ENCODE measurements at places on chromosomes 6 and 20.

DNA sequence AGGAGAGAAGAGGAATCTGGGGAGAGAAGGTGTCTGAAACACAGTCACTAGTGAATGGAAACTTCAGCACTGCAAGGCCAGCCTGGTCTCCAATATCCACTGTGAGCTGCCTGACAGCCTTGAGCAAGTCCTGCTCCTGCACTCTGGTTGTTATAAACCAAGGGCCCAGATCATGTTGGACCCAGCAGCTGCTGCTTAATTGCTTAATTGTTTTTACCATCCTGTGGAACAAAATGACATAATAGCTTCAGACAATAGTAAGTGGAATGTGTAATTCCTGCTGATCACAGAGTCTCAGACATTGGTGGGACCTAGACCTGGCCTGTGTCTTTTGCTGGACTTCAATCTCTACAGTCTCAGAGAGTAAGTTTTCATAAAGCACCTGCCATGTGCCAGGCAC is 833.7 kb downstream of the TFAP2A start:
- DNase-seq = no peak

DNA sequence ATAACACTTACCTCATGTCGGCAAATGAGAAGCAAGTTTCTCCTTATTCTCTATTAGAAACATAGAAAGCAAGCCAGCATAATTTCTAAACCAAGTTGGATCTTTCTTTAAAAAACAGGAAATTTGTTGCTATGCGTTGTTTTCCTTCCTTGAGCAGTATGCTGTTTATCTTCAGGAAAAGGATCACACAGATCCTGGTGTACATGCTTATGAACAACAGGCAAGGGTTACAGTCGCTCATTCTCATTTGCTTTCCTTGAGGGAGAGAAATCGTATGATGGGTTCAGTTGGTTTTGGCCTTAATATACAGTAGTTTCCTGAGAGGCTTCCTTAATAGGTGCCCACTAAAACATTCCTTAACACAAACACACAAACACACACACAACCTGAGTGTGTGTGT is 118.8 kb downstream of the FYN start:
- DNase-seq = no peak

- DNase-seq = peak; percentile 31
Measured at GRCh38 chr6:53312355-53312754, 36.4 kb downstream of the ELOVL5 start.

GRCh38 chr6:56328728-56329090 is 81.3 kb upstream of the COL21A1 start:
- no peak for DNase-seq

DNA sequence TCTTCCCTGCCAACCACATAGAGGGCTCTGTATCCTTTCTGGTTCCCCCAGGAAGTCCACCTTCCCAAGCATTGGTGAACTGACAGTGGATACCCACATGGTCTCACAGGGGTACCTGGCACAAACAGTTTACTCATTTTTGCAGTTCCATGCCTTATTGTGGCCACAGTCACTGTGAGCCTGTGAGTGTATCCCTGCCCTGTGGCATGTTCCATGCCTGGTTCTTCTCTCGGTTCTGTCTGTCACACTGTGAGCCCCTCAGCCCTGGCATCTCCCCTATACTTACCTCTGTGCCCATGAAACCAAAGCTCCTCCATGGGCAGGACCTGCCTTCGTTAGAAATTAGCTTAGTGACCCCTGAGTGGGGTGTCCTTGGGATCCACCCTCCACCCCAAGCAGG is 107.8 kb downstream of the TOX2 start:
- DNase-seq = no peak

DNA sequence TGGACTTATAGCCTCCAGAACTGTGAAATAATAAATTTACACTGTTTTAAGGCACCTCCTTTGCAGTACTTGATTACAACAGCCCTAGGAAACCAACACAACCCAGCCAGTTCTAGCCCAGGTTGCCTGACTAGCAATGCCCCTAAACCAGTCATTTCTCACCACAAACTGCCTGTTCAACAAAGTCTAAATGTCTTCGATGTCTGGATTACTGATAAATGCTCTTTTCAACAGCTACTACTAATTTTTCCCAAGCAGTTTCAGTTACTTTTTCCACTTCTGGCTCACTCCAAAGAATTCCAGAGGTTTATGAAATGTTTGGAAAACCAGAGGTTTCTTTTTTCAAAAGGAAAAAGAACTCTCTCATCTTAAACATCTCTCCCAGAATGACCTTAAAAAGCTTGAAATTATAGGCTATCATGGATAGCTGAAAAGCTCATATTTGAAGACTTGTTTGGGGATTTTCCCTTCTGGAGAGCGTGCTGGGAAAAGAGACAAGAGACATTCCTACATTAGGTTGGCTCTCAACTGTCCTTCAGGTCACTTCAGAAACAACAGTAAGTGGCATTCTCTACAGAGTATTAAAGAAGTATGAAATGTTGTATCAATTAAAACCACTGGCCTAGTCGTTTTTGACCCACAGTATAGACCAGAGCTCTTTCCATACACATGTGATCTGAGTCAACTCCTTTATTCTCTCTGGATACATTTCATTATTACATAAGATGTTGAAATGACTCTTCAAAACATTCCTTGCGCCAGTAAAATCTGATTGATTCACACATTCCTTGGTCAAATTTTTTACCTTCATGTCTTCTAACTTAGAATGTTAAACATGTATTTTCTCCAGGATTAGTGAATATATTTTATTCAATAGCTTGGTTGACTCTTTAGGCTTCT is 265.9 kb downstream of the COL12A1 start:
- DNase-seq = no peak

DNA sequence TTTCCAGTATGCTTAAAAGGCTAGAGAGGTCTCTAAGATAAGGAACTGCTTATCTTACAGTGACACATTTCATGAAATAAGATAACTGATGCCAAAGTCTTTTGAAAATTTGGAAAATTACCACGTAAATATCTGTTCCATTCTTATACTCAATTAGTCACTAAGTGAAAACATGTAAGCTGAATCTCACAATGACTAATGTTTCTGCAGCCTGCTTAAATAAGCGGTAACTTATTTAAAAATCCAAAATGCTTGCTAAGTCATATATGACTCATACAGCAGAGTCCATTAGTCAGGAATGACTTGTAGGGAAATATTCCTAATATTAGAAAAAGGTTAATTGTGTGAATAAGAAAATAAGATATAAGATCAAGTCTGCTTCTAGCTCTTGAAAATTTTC is 27.8 kb upstream of the LGSN start:
- DNase-seq = no peak

- DNase-seq = peak; percentile 30
Measured at GRCh38 chr6:2876210-2877056, 26.7 kb downstream of the SERPINB9 start.

- peak; percentile 87 for DNase-seq
Measured at GRCh38 chr6:134178161-134179044, 126.0 kb upstream of the SLC2A12 start.

DNA sequence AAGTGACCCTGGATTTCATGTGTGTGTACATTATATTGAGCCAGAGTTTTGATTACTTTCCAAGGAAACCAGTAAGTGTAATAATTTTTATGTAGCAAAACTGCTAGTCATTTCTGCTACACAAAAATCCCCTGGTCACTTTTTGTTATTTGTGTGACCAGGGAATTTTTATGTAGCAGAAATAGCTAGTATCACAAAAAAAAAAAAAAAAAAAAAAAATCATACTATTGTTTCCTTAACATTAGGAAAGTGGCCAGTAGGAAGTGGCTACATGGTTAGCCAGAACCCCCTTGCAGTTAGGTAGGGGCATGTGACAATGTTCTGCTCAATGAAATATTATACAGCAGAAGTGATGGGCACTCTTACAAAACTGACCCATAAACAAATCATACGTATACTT is 434.0 kb upstream of the BTBD3 start:
- no peak for DNase-seq

DNA sequence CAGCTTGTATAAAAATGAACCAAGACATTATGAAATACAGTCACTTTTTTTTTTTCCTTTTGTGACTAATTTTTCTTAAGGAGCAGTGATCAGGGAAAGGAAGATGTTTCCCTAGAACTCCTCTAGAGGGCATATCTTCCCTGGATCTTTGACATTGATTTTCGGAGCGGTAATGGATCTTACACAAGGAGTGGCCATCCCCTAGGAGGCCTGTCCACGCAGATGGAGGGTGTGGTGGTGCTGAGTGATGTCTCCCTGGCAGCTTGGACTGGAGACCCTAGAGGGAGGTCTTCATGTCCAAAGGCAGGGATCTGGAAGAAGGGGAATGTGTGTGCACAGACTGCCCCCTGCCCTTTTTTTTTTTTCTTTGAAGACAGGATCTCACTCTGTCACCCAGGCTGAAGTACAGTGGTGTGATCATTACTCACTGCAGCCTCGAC is 7.0 kb upstream of the KIFC1 start:
- DNase-seq = no peak

DNA sequence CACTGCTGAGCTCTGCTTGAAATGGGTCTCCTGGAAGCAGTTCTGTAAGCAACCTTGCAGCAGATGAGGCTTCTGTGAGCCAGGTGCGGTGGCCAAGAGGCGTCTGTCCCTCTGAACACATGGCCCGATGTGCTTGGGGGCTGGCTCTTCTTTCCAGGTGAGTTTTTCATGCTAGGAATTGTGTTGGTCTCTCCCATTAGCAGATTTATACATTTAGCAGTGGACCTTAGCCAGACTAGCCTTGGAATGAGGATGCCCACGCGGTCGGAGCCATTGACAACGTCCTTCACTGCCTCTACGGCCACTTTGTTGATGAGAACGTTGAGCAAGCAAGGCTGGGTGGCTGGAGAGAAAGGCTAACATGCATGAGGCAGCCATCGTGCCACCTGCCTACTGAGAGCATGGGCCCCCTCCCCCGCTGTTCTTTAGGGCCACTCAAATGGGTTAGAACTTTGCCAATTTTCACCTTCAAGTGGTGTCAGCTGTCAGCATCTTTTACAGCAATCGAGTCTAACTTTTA is 33.5 kb downstream of the ERMARD start:
- DNase-seq = no peak

DNA sequence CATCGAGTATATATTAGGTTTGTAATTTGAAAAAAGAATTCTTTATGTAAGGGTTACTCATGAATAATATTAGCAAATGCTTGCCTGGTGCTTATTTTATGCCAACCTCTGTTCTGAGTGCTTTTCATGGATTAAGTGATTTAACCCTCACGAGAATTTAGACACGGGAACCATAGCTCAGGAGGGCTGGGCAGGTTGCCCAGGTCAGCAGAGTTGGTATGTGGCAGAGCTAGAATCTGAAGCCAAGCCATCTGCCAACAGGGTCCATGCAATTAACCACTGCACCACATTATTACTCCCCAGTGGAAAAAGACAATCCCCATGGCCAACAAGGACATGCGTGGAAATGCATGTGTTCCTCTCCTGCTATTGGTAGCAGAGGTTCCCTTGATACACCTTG is 345.6 kb downstream of the CDC5L start:
- DNase-seq = no peak

- no peak for DNase-seq
Measured at GRCh38 chr6:137175868-137176245, 2.4 kb upstream of the IL22RA2 start.

DNA sequence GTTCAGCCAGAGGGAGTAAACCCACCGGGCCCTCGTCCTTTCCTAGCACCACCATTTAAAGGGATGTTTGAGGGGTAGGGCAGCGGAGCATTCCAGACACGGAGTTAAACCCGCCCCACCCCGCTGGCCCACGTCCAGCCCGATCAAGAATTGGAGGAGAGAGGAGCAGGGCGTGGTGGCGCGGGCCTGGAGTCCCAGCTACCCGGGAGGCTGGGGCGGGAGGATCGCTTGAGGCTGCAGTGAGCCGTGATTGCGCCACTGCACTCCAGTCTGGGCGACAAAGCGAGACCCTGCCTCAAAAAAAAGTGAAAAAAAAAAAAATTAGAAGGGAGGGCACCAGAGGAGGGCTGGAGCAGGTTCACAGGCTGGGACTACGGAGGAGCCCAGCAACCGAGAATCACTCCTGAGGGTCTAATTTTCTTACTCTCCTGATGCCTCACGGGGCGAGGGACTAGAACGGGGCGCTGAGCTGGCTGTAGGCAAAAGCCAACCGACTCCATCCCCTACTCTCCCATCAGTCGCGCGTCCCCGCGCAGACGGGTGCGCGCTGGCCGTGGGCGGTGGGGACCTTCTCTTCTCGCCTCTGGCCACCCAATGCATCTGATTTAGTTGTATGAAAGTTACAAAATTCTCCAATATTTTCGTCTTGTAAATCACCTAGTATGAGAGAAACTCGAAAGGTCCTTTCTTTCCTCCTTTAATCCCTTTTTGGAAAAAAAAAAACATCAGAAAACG is 6.1 kb upstream of the HSPA1B start:
- peak; percentile 77 for DNase-seq

GRCh38 chr6:56766806-56767178 is 124.1 kb upstream of the DST start:
- DNase-seq = no peak

GRCh38 chr20:51678026-51678697 is 90.0 kb downstream of the ATP9A start:
- no peak for DNase-seq

- no peak for DNase-seq
Measured at GRCh38 chr6:156905801-156906200, 128.6 kb downstream of the ARID1B start.

DNA sequence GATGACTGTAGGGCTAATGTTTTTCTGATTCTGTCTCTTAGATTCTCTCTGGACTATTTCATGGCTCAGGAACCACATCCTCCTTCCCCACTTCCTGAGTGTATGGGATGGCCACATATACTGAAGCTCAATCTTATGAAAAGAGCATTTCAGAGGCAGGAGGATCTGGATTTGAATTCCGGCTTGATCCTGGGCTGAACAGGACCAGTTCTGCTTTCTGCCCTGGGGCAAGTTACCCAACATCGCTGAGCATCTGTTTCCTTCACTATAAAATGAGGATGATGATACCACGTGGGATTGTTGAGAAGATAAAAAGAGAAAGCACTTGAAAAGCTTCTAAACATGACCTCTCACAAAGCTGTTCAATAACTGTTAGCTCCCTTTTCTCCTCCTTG is 168.4 kb upstream of the TNFAIP3 start:
- DNase-seq = peak; percentile 97

DNA sequence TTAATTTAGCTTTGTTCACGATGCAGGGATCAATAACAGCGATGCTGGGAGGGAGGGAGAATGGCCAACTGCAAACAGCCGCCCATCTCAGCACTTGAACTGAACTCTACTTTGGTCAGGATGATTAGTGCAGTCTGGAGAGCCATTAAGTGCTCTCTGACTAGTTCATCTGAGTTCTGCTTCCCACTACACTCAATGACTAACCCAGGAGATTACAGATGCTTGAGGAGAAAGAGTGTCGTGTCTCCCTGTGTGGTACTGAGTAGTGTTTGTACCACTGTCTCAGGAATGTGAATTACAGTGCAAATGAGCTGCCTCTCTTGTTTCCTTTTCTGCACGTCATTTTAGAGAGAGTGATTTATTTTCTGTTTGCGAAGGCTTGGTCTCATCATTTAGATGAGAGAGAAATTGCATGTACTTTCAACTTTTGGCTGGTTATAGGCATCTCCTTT is 23.5 kb downstream of the CARMIL1 start:
- no peak for DNase-seq
